ENCODE measurements at places on chromosomes 2 and 18.

DNA sequence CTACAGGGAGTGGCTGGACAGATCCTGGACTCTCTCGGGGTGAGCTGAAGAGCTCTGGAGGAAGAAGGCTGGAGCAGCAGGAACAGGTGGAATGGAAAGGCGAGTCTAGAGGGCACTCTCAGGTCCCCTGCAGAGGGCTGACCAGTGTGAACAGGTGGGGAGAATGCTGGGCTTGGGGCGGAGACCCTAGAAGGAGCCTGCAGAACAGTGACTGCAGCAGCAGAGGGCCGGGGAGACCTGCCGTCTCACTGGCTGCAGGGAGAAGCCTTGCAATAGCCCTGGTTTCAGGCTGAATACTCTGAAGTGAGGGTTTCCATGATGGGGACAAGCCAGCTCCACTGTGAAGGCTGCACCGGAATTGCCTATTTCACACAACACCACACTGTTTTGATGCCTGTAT, 626.7 kb upstream of the SALL3 start:
- no peak for DNase-seq

DNA sequence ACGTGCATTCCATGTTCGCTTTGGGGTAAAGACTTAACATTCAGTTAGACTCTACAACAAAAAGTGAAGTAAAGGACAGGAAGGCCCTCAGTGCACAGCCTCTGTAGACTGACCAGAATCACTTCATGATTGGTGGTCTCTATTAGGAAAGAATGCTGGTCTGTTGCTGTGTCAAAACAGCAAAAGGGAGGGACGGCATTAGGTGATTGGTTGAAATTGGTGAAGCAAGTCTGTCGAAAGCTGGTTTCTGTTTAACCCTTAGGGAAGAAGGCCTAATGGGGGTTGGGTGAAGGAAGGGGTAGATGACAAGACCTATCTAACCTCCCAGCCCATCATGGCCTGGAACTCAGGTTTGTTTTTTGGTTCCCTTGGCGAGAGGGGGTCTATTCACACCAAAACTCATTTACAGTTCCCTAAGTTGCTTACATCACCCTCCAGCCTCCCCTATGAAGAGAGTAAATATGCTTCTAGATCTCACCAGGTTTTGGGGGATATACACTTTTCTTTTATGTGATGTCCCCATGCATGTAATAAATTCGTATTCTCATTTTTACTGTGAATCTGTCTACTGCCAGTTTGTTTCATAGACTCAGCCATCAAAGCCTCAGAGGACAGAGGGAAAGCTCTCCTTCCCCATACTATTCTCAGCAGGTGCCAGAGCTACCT, 65.6 kb downstream of the TMEM17 start:
- no peak for DNase-seq

GRCh38 chr2:217724471-217724870, 278.3 kb downstream of the TNS1 start:
- no peak for DNase-seq

- no peak for DNase-seq
Observed at GRCh38 chr2:226839161-226839560, 3.3 kb downstream of the RHBDD1 start.

GRCh38 chr2:53938904-53939303, 31.9 kb downstream of the PSME4 start:
- no peak for DNase-seq

- no peak for DNase-seq
Observed at GRCh38 chr2:233386382-233387041, 32.2 kb downstream of the DGKD start.

- no peak for DNase-seq
Observed at GRCh38 chr2:103435010-103435409, 673.2 kb downstream of the TMEM182 start.

- no peak for DNase-seq
Observed at GRCh38 chr2:18560797-18561085, 288 bp upstream of the RDH14 start.

DNA sequence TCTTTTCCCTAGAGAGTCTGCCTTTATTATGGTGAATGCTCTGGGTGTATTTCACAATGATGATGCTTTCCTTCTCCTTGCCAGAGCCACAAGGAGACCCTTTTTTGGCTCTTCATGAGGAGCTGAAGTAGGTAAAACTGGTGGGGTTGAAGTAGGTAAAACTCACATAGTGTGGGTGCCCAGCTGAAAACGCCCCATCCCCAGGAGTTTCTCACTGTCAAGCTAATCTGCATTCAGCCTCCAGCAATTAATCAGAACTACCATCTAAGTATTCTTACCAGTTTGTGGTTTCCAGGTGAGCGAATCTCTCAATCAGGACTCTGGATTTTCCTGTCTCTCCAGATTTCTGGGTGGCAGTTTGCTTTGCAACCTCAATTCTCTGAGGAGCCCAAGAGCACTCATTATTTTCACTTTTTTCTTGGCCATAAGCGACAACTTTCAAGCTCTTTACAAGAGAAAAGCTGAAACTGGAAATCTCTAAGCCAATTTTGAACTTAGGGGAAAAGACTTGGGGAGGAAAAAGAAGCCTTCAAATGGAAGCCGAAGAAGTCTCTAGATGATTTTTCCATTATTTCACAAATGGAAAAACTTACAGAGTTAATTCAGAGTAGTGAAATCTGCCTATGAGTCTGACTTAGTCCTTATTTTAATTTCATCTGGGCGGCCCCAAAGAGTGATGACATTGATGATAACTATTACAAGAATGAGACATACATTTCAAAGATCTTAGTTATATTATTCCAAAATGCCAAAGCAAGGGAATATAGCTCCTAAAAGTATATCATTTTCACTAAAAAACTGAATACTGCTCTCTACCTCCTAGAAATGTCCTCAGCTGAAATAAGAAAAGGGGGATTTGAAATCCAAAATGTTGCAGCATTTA, 121.4 kb upstream of the MAP3K20 start:
- no peak for DNase-seq

- DNase-seq: no peak
Observed at GRCh38 chr18:54254265-54254758, 15.0 kb upstream of the POLI start.

DNA sequence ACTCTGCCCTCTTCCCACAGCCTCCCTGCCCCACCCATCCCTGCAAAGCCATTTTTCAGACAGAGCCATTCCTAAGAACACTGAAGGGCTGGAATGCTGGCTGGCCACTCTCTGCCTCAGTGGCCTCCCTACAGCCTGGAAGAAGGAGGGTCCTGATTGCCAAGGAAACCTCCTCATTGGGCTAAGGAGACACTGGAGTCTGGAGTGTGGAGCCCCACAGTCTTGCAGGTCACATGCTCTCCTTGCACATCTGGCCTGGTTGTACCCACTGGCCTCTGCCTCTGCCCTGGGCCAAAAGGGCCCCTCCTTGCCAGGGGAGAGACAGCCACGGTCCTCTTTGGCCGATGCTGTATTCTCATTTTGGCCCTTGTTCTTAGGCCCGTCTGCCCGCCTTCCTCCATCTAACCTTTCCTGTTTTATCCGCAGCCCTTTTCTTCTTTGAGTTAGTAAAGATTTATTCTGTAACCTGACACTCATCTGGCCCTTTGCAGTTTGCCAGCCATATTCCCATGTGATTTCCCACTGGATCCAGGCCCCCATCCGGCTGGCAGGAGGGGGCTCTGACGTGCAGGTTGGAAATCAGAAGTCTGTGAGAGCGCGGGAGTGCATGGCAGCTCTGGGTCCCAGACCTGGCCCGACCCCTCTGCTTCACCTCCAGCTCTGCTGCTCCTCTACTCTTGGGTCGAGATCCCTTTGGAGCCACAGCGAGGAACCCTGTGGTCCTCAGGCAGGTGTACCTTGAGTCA, 11.0 kb upstream of the CATIP start:
- no peak for DNase-seq

GRCh38 chr2:191432121-191432520, 186.9 kb downstream of the MYO1B start:
- no peak for DNase-seq

DNA sequence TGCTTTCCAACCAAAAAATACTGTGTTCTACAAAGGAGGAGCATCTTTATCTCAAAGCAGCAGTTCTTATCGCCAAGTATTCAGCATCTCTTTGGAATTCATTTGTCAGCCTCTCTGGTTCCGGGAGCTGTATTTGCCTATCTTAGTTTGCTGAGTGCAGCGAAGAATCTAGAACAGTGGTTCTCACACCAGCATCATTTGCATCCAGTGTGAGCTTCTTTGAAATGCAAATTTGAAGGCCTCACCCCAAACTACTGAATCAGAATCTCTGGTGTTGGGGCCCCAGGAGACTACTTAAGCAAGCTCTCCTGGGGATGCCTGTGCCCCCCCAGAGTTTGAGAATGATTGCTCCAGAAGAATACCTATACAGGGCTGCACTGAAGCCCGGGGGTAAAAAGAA, 1.5 kb upstream of the PTPN2 start:
- no peak for DNase-seq

- DNase-seq: no peak
Observed at GRCh38 chr2:202051499-202052161, 18.0 kb downstream of the FZD7 start.

- DNase-seq: no peak
Observed at GRCh38 chr2:50769406-50770181, 262.3 kb downstream of the NRXN1 start.

DNA sequence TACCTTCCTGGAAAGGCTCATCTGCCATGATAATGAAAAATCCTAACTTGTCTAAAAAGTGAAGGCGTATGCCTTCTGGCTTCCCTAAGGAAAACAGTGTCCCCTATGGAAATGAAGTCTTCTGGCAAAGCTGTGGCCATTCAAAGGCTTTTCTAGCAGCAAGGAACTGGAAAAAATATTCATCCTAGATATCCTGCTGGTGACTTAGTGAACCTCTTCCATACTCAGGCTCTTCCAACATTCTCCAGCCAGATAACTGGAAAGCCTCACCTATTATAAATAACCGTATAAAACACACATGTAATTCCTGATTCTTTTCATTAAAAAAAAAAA, 84.7 kb downstream of the RBMS1 start:
- no peak for DNase-seq

GRCh38 chr2:36967236-36967876, 1.0 kb upstream of the STRN start:
- DNase-seq: no peak

- DNase-seq: no peak
Observed at GRCh38 chr18:9919564-9920232, 5.9 kb downstream of the VAPA start.

- DNase-seq: no peak
Observed at GRCh38 chr2:234044157-234044556, 6.3 kb upstream of the SPP2 start.

Data from stimulated activated CD4-positive, alpha-beta T cell treated with anti-CD3 and anti-CD28 coated beads, TNF-alpha, amount 100 ng/mL, for 1 hour (primary cell).